ENCODE measurements at places on chromosomes 5 and 9.

DNA sequence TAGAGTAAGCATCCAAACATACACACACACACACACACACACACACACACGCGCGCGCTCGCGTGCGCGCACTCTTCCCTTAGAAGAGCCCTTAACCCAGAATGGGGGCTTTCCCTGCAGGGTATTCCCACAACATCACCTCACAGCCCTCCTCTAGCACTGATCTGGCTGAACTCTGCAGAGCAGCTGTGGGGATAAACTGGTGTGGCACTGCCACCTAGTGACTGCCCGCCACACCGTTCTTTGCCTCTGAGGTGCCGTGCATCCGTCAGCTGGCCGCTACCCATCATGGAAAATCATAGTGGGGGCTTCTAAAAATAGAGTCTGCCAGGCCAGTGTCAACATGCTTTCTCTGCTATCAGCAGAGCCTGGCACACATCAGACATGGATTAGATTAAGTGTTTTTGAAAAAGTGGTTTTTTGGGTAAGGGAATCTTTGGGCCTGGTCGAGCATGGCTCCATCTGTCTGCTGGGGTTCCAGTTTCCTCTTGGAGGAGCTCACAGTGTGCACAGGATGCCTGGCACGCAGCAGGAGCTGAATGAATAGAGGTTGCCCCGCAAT, 88.1 kb downstream of the KCNN2 start:
- peak; percentile 4 for DNase-seq

GRCh38 chr5:59721741-59722140, 171.8 kb downstream of the PDE4D start:
- no peak for DNase-seq

- DNase-seq, result no peak
Observed at GRCh38 chr5:148374690-148375360, 8.9 kb upstream of the FBXO38 start.

GRCh38 chr5:171462928-171463861, 43.7 kb downstream of the FGF18 start:
- no peak for DNase-seq

GRCh38 chr9:125929846-125930245, 182.7 kb downstream of the PBX3 start:
- no peak for DNase-seq

DNA sequence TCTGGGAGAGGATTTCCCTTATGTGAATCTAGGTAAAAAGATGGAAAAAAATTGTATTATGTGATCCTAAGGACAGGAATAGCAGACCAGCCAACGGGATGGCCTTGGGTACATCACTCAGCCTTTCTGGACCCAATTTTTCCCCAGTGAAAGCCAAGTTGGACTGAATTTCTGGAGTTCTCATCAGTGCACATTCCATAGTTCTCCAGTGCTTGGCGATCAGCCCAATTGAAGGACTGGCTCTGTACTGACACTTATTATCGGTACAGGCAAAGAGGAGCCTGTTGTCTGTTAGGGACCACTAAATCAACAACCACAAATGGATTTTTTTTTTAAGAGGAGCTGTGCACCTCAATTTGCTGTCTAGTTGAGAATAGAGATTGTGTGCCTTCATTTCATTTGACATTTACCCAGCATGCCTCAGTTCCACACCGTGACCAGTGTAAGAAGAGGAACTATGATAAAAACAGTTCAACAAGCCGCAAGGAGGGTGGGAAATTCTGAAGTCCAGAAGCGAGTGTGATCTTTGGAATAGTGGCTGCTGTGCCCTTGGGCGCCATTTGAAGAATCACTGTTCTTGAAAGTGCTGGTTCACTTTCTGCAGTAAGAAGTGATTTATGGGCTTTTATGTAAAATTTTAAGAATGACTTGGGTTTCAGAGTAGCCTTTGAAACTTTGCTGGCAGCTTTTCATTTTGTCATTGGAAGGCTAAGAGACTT, 8.0 kb downstream of the ARL10 start:
- no peak for DNase-seq

GRCh38 chr5:154002093-154002492, 36.6 kb downstream of the FAM114A2 start:
- DNase-seq, result no peak
